Activated naive CD8-positive, alpha-beta T cell treated with anti-CD3 and anti-CD28 coated beads for 36 hours (primary cell): ENCODE measurements at places on chromosomes 12 and 14. TPM values are rescaled to one million over a fixed set of nuclear protein-coding genes. Genes with fewer than 3 reads are reported as not detected.

GRCh38 chr12:105992849-105993740, 145.7 kb downstream of the NUAK1 start:
- no peak for DNase-seq

GRCh38 chr14:97634751-97635150, 837.6 kb downstream of the VRK1 start:
- DNase-seq: peak; percentile 10

DNA sequence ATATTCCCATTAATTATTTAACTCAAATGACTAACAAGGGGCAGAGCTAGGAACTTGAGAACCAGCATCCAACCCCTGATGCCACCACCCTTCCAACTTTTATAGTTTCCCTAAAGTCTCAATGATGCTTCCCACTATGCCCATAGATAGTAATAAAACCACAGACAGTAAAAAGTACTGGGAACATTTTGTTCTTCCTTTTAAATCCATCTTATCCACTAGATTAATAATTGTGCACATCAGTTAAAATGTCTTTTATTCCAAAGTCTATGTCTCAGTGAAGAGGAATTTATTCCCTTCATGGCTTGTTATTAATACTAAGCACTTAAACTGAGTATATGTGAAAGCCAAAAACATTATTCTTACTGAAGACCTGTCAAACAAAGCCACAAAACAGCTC, 45.8 kb downstream of the SINHCAF start:
- DNase-seq: no peak

- no peak for DNase-seq
These were observed 57.3 kb upstream of the NOVA1 start for GRCh38 chr14:26655128-26655527.

DNA sequence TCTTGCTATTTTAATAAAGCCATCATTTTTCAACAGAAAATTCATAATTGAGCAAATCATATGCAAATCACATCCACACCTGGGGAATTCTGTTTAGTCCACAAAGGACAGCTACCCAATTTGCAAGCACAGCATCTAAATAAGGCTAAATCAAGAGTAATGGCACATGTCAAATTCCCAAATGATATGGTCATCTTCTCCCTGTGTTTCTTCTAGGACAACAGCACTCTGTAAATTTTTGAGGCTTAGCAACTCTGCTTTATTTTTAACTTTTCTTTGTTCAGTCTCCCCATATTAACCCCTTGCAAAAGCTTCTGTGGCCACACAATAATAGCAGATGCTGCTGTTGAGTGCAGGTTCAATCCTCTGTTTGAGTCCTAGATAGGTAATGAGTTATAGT, 155.6 kb upstream of the DAAM1 start:
- no peak for DNase-seq

GRCh38 chr14:69408331-69408960, 10.0 kb downstream of the SLC39A9 start:
- DNase-seq: no peak

DNA sequence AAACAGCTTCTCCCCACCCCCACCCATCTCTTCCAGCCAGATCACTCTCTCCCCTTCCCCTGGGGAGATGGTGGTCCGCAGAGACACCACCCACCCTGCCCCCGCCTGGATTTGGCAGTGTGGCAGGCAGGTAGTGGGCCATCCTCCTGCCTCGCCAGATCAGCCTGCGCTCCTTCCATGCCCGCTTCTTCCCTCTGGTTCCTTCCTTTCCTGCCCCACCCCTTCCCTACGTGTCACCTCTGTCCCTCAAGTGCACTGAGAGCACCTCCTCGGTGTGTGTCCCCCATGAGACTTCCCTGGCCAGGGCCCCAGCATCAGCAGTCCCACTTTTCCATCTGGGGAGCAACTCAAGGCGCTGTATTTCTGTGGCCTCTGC, 632 bp downstream of the NYNRIN start:
- DNase-seq: no peak

DNA sequence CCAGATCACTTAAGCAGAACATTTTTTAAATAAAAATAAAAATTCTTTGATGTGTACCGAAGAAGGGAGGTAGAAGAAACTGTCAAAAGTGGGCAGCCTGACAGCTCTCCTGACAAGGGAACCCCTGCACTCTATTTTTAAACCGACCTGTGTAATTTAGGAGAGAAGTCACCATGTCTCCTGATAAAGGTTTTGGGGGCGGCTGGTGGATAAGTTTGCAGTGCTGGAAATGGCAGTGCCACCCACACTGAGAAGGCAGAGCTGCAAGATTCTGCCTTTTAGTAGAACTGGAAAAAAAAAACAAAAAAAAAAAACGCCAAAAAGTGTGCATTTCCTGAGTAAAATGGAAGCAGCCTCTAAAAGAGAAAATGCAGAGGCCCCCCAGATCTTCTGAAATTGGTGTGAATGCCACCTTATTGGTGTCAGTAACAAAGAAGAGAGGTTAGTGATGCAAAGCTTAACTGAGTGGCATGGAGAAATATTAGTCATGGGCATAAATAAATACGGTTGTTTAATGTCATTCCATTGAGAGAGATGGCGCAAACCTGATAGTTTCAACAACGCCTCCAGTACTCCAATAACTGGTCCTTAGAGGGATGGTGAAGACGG, 24.7 kb downstream of the DUSP6 start:
- DNase-seq: no peak

GRCh38 chr12:6872073-6873048, 742 bp downstream of the SPSB2 start:
- peak; percentile 89 for DNase-seq

DNA sequence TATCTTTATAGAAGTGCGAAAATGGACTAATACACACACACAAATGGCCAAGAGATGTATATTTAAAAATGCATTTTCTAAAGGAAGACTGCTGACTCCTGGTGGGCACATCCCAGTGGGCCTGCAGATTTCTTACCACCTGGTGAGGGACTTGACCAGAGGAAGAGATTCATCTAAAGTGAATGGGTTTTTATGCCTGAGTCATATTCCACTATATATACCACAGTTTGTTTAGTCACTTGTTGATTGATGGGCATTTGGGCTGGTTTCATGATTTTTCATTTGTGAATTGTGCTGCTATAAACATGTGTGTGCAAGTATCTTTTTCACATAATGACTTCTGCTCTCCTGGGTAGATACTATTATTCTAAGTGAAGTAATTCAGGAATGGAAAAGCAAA, 277.3 kb downstream of the SLC16A7 start:
- no peak for DNase-seq

GRCh38 chr12:80700327-80700726, 7.1 kb upstream of the MYF6 start:
- DNase-seq: no peak

DNA sequence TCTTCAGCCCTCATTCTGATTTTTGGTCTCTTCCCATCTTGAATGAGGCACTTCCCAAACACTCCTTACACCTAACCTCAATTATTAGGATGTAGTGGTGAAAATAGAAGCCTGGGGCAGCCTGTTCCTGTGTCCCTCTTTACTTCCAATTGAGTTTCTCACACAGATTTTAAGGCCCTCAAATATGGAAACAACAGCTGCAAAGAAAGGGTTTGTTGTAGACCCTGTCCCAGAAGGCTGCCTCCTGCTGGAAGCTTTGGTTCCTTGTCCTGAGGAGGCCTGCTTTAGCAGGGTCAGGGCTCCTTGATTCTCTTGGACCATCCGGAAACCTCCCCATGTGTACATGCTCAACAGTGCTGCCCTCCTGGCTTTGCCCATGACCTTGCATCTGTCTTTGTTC, 101.3 kb downstream of the TGFB3 start:
- no peak for DNase-seq

GRCh38 chr12:64992116-64992515, 129.0 kb downstream of the WIF1 start:
- no peak for DNase-seq

GRCh38 chr14:92382677-92383076, 59.7 kb downstream of the SLC24A4 start:
- no peak for DNase-seq

DNA sequence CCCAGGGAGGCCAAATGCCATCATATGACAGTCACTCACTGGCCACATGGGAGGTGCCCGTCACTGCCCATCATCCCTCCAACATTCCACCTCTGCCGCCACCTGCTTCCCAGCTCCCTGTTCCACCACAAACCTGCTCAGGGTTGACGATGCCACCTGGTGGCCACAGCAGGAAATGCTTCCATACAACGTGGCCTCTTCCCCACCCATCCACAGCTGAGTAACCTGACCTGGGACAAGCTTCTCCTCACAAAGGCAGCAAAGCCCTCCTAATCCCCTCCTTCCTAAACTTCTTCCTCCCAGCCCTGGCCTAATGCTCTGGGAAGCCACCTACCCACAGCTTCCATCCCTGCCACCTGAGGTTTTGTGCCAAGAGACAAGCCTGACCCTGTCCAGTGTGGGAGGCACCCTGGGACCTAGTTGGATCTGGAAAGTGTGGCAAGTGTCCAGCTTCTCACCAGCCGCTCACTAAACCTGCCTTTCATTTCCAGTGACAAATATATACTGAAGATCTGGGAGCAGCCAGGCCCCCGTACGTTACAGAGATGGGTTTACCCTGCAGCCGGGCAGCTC, 4.3 kb downstream of the DEGS2 start:
- DNase-seq: peak; percentile 43

DNA sequence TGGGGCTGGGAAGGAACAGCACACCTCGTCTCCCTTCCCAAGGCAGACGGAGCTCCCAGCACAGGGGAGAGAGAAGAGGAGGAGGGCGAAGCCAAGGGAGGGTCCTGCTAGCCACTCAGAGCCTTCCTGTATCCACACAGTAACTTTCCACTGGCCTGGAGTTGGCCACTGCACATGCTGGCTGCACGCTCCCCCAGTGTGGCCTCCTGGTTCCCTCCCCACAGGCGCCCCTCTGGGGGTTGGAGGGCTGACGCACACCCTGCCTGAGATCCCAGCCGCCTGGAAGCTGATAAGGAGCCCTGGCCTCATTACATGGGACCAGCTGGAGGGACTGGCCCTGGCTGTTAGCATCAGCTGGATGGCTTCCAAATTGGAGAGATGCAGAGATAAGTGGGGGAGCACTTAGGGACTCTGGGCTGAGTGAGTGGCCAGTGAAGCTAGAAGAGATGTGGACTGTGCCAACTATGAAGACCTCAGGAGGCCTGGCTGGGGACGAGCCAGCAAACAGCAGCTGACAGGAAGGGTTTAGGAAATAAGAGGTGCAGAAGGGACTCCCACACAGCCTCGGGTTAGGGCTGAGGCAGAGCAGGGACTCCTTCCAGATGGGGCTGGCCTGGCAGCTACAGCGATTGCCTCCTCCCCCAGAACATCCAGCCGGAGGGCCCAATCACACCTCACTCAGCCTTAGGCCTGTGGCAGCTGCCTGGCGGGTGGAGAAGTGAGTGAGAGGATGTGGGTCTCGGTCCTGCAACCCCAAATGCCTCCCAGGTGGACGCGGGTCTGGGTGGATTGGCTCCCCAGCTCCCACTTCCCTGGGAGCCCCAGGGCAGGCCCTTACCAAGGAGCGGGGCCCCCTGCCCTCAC, 26.3 kb upstream of the BCDIN3D start:
- DNase-seq: no peak

DNA sequence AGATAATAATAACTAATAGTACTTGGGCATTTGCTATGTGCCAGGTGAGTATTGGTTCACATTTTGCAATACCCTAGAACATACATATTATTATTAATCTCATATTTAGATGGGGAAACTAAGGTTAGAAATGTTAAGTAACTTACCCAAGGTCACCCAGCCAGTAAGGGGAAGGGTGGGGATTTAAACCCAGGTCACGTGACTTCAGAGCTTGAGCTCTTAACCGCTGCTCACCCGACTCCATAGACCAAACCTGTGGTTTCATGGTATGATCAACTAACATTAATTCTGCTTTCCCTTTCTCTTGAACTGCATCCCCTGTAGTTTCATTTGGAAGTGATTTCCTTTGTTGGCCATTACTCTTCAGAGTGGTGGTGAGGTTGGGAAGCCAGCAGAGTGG, 242.3 kb downstream of the NRXN3 start:
- DNase-seq: no peak

GRCh38 chr12:25328072-25328712, 77.5 kb upstream of the KRAS start:
- DNase-seq: no peak

DNA sequence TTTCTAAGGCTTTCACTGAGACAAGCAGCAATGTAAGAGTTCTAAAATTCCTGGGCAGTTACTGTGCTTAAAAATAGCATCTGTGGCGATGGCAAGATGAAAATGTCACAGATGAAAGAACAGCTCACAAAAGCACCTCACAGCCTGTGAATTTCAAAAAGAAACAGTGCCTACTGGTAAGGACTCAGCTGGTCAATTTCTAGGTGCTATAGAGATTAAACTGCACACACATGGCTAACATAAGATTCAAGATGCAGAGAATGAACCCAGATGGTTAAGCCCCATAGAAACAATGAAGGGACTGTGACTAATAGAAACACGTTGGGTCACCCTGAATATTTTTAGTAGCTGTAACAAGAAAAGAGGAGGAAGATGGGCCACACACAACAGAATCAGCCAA, 12.0 kb upstream of the IL26 start:
- DNase-seq: no peak

DNA sequence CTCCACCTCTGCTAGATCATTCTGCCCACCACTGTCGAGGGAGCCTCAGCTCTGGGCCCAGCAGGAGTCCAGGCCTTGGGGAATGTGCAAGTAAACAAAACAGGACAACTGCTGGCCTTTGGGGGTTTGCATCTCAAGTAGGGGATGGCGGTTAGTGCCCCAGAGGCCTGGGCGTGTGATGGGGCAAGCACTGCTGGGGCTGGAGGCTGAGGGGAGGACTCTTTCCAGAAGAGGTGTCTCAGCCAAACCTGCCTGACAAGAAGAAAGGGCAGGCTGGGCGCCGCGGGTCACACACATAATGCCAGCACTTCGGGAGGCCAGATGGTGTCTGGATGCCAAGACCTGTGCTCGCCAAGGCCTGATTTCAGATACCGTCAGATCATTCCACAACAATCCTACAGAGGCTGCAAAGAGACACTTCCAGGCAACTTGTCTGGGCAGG, 8.6 kb upstream of the ALDH2 start:
- no peak for DNase-seq

- DNase-seq: no peak
These were observed 172.8 kb downstream of the NELL2 start for GRCh38 chr12:44703182-44703910.

TSHR gene
- not detected for total RNA-seq

KLHL33 gene
- total RNA-seq: 0.50 TPM

CD69 gene
- 152 TPM for total RNA-seq

TAS2R31 gene
- total RNA-seq: 0.58 TPM

KCNC2 gene
- not detected for total RNA-seq

ANKRD33 gene
- not detected for total RNA-seq

SERPINA5 gene
- total RNA-seq: not detected

GPR65 gene
- total RNA-seq: 17.3 TPM

KERA gene
- total RNA-seq: not detected

GPR84 gene
- 1.2 TPM for total RNA-seq

TOGARAM1 gene
- total RNA-seq: 7.5 TPM
